Tongue (tissue), 3 donors: ENCODE measurements at places on chromosomes 16 and 17.

GRCh38 chr17:13491916-13492736 is 109.6 kb downstream of the HS3ST3A1 start:
- no peak for DNase-seq

- DNase-seq: no peak
These were observed 3.8 kb downstream of the ACSM3 start for GRCh38 chr16:20767577-20767976.

DNA sequence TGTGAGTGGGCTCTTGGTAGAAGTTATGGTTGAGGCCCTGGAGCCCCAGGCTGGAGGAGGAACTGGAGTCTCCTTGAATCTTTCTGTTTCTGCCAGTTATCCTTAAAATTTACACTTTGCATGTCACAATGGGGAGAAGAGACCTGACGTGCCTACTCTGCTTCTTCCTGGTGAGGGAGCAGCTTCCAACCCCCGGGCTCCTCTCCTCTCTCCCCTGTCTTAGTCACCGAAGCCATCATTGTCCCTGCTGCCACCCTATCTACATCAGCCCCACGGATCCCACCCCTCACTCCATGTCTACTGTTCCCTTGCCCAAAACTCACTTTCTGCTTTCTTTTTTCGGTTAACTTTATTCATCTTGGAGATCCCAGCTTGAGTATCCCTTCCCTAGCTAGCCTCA is 17.6 kb downstream of the DNAJA3 start:
- DNase-seq: no peak

DNA sequence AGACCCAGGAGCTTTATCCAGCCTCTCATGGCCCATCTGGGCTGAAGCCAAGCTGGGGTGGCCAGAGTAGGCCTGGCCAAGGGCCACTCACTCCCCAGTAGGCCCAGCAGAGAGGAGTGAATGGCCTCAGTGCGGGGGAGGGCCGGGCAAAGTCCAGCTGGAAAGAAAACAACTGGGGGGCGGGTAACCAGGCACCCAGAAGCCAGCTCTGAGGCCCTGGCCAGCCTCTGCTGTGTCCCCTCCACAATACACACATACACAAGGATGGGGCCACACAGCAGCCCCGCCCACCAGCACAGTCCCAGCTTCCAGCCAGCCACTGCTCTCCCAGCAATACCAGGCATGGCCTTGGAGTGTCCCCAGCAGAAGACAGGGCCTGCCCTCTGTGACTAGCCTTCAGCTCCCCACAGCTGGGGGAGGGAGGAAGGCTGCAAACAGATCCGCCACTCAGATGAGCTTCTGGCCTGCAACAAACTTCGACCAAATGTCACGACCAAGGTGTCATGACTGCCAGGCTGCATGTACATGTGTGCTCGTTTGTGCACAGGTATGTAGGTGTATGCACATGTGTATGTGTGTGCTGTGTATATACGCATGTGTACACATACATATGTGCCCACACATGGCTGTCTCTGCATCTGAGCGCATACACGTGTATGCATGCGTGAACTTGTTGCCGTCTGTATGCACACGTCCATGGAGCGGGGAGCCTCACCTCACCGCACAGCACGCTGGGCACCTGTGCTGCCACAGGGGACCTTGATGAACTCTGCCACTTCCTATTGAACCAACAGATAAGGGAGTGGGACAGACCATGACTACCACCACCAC is 5.0 kb downstream of the CARHSP1 start:
- no peak for DNase-seq

GRCh38 chr17:4810696-4811290 is 3.8 kb downstream of the PLD2 start:
- DNase-seq: no peak

GRCh38 chr17:17748604-17749003 is 67.3 kb downstream of the RAI1 start:
- no peak for DNase-seq

- DNase-seq: no peak
These were observed 43.2 kb downstream of the GOSR1 start for GRCh38 chr17:30520436-30520835.

- no peak for DNase-seq
These were observed 31.5 kb downstream of the WSCD1 start for GRCh38 chr17:6101706-6102105.

DNA sequence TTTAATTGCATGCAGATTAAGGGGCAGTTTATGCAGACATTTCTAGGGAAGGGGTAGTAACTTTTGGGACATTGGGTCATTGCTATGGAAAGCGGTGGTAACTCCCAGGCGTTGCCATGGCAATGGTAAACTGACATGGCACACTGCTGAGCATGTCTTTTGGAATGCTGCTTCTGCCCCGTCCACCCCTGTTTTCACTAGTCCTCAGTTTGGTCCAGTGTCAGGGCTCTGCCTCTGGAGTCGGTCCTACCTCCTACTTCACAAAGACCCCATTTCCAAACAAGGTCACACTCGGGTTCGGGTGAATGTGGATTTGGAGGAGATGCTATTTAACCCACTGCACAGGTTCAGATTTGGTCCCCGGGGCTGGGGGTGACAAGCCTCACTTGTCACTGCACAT is 2.9 kb downstream of the IL34 start:
- no peak for DNase-seq
